ENCODE measurements at places on chromosomes 3 and 15.
A peak's percentile ranks its signal among the peaks of the same experiment; 100 is the strongest.

- DNase-seq, result no peak
Measured at GRCh38 chr3:46200211-46200610, 7.9 kb downstream of the CCR1 start.

GRCh38 chr3:22476976-22477375 lies 726.0 kb upstream of the ZNF385D start:
- no peak for DNase-seq

- no peak for DNase-seq
Measured at GRCh38 chr15:77602800-77603199, 29.9 kb downstream of the LINGO1 start.

DNA sequence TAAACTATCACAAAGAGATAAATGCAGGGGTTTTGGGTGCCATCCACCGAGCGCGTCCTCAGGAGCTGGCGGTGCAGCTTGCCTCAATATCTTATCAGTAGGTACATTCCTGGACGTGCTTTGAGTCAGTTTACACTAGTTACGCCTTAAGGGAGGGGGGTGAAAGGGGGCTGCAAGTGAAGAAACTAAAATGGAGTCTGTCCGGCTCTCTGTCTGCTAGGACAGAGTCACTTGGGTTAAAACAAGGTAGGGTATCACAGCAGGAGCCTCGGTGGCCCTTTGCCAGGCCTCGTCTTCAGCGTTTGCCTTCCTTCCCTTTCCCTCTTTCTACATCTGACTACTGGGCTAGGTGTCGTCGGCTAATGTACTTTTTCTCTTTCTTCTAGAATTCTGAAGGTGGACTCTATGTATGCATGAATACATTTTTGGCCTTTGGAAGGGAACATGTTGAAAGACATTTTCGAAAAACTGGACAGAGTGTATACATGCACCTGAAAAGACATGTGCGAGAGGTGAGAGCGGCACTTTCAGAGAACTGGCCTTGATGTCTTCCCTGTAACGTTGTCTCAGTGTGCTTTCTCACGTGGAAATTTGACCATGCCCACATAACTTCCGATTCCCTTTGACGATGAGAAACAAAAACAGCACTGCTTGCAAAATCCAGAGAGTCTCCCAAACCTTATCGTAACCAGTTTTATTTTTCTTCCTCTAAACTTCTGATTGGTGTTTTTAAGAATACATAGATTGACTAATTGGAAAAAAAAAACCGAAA lies 28.8 kb downstream of the USP13 start:
- DNase-seq, result no peak

DNA sequence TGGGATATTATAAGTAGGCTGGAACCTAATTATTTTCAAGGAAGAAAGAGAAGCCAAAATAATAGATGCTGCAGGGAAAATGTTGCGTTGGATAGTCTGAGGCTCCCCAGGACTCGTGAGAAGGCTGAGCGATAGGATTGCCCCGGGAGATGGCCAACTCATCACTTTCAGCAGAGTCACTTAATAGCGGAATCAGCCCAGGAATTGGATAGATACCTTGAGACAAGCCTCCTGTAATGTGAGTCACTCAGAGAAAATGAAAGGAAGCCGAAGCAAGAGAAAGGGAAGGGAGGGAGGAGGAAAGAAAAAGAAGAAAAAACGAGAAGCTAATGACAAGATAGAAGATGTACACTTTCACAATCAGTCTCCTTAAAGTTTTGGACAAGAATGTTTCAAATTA lies 94.3 kb downstream of the SQOR start:
- no peak for DNase-seq

GRCh38 chr3:188455748-188456147 lies 301.8 kb downstream of the LPP start:
- no peak for DNase-seq

- DNase-seq, result no peak
Measured at GRCh38 chr3:128907706-128908445, 28.5 kb downstream of the ACAD9 start.

DNA sequence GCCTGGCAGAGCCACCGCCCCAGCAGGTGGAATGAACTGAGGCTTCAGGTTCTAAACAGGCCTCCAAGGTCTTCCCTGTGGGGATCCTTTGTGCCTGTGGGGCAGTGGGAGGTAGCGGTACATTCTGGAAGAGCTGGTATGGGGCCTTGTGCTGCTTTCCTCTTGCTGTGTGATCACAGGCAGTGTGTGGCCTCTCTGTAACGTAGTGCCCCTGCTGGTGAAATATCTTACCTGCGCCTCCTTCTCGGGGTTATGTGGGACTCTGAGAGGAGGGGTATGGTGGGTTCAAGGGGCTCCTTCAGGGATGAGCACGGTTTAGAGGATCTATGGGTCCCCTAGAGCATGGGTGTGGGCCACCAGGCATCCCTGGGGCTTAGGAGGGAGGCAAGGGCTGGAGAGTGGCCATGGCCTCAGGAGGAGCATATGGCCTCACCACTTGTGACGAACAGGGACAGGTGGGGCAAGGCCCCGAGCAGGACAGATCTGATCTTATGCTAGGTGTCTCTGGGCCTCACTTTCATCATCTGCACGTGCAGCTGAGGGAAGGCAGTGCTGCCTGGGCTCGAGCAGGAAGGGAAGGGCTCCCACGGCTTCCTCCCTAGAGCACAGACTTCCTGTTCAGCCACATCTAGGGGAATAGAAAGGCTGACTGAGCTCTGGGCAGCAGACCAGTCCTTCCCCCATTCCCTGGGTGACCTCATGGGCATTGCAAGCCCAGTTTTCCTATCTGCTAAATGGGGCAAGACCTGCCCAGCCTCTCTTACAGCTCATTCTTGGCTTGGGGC lies 1.9 kb upstream of the ALS2CL start:
- DNase-seq, result peak; percentile 52

- DNase-seq, result peak; percentile 54
Measured at GRCh38 chr3:152243721-152244516, 24.8 kb upstream of the MBNL1 start.

Measured in activated CD4-positive, alpha-beta T cell treated with anti-CD3 and anti-CD28 coated beads, Interleukin-10, Interleukin-2, amounts not matched to agents 100 ng/mL and 50 ng/mL, durations not matched to agents 16 hours and 8 hours (primary cell).